ENCODE measurements at places on chromosomes 5 and 9. TPM values are rescaled to one million over a fixed set of nuclear protein-coding genes. Genes with fewer than 3 reads are reported as not detected.

DNA sequence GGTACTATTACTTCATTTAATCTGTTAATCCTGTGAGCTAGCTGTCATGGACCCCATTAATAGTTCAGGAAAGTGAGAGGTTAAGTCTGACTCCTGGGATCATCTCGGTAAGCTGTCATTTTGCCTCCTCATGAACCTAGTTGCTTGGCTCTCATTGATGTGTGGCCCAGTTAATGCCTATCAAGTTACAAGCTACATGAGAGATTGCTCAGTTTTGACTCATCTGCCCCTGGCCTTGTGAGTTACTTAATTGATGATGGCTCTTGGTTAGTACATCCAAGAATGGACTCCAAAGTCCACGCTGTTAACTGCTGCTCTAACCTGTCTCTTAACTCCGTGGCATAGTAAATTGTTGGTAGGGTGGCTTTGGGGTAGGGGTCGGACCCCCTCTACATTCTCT, 23.9 kb downstream of the LARP1 start:
- H3K36me3 ChIP-seq = no peaks in the 10 kb centered on the region
- no peak overlapping the region for H3K27ac ChIP-seq
- H3K27me3 ChIP-seq = no peaks in the 10 kb centered on the region
- no peak overlapping the region for H3K4me3 ChIP-seq
- H3K4me1 ChIP-seq = peaks cover 9% of the 10 kb centered on the region
- no peak for DNase-seq

DNA sequence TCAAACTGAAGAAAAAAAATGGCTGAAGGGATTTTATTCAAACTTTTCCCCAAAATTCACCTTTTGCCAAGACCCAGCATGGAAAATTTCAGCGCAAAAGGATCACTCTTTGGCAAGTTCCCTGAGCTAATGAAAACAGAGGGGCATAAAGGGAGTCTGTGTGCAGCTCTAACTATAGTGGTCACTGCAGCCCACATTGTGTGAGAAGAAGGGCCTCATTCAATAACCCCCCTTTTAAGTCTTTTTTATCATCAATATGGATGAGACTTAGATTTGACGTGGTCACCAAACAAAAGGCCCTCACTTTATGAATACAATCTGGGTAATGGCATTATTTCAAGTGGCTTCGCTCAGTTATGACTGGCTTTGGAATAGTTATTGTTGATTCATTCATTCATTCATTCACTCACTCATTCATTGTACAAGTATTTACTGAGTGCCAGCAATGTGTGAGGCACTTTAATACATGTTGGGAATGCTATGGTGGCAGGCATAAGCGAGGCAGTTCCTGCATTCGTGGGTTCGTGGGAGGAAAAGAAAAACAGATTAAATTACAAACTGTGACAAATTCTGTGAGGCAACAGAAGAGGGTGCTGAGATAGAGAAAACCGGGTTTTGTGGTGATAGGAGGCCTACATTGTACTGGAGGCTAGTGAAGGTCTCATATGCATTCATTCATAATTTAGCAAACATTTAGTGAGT, 145.7 kb upstream of the KLF4 start:
- H3K4me3 ChIP-seq = no peak overlapping the region
- H3K36me3 ChIP-seq = no peaks in the 10 kb centered on the region
- H3K4me1 ChIP-seq = peaks cover 5% of the 10 kb centered on the region

Gene PCDHB15
- total RNA-seq = 17.8 TPM

GRCh38 chr5:14441641-14442040, 140.0 kb upstream of the OTULINL start:
- no peaks in the 10 kb centered on the region for H3K36me3 ChIP-seq
- H3K4me1 ChIP-seq = no peaks in the 10 kb centered on the region
- H3K27ac ChIP-seq = peak overlapping the region; percentile 82
- DNase-seq = no peak
- H3K27me3 ChIP-seq = no peaks in the 10 kb centered on the region

DNA sequence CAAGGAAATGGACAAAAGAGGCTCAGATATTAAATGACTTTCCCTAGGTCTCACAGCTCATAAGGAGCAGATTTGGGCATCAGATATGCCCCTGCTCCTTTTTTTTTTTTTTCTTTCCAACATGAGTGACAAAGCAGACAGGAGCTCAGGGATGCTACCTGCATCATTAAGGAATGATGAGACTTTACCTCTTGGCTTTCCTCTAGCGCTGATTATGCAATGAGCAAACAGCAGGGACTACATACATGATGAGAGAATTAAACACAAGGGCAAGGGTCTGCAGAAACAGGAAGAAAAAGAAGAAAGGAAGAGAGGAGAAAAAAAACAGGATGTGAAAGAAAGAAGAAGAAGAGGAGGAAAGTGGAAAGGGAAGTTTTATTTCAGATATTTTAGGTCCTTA, 179.9 kb downstream of the PPP2R2B start:
- H3K4me1 ChIP-seq = no peaks in the 10 kb centered on the region
- no peak for DNase-seq
- H3K36me3 ChIP-seq = no peaks in the 10 kb centered on the region
- H3K4me3 ChIP-seq = no peak overlapping the region
- no peak overlapping the region for H3K27ac ChIP-seq
- no peaks in the 10 kb centered on the region for H3K27me3 ChIP-seq

- DNase-seq = no peak
- no peaks in the 10 kb centered on the region for H3K36me3 ChIP-seq
- H3K27ac ChIP-seq = no peak overlapping the region
These were observed 45.1 kb upstream of the GLIS3 start for GRCh38 chr9:4344946-4345345.

GRCh38 chr9:8895861-8896224, 1096.3 kb upstream of the DMAC1 start:
- no peaks in the 10 kb centered on the region for H3K4me1 ChIP-seq
- H3K36me3 ChIP-seq = no peaks in the 10 kb centered on the region
- H3K4me3 ChIP-seq = no peak overlapping the region
- no peak for DNase-seq
- H3K27ac ChIP-seq = no peak overlapping the region

Gene STOM
- 153 TPM for total RNA-seq

Gene SPOCK1
- 37.0 TPM for total RNA-seq

Gene WDR70
- 54.3 TPM for total RNA-seq

DNA sequence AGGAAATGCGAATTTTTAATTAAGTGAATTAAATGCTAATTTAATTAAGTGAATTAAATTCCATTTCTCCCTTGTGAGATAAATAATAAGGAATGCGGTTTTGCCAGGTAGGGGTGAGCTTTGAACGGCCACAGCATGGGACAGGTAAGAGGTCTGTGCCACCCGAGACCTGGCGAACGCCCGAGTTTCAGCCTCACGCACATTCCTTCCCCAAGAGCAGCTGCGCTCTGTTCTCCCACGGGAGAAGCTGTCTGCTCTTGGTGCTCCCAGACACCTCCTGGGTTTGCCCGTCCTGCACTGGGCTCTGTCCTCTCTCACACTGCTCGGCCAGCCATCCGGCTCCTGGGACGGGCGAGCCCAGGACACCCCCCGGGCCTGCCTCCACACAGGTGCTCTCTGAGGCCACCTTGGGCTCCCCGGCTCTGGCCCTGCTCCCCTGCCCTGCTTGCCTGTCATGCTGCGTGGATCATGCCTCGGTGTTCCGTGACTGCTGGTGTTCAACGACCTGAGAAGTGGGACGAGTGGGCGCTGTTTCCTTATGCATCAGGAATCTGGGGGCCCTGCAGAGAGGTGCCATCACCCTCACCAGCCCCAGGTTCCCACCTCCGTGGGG, 13.7 kb upstream of the CAMSAP1 start:
- no peaks in the 10 kb centered on the region for H3K27me3 ChIP-seq
- DNase-seq = no peak
- H3K4me3 ChIP-seq = no peak overlapping the region
- no peaks in the 10 kb centered on the region for H3K4me1 ChIP-seq

- no peaks in the 10 kb centered on the region for H3K4me1 ChIP-seq
- no peak overlapping the region for H3K27ac ChIP-seq
- H3K27me3 ChIP-seq = no peaks in the 10 kb centered on the region
- H3K4me3 ChIP-seq = no peak overlapping the region
- DNase-seq = no peak
- no peaks in the 10 kb centered on the region for H3K36me3 ChIP-seq
These were observed 63.0 kb downstream of the TSSK1B start for GRCh38 chr5:113371721-113372196.

- H3K4me1 ChIP-seq = no peaks in the 10 kb centered on the region
- H3K27me3 ChIP-seq = no peaks in the 10 kb centered on the region
- H3K36me3 ChIP-seq = no peaks in the 10 kb centered on the region
- H3K4me3 ChIP-seq = no peak overlapping the region
These were observed 278.0 kb upstream of the GRIA1 start for GRCh38 chr5:153212471-153212870.

Gene PCDHA1
- not detected for total RNA-seq

DNA sequence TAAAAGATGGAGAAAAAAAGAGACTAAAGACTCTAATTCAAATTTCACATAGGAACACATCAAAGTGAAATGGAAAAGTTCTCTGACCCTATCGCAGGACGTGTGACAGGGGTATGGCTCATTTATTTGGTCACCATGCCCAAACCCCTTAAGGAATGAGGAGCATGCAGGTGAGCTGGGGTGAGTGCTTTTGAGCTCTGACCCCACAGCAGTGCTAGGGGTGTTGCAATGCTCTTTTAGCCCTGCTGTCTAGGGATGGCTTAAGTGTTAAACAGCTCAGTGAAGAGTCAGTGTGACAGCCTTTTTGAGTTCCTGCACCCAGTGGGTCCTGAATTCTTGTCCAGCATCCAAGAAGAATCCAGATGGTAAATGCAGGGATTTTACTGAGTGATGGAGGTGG, 143.0 kb upstream of the ANKRD55 start:
- H3K4me1 ChIP-seq = no peaks in the 10 kb centered on the region
- H3K4me3 ChIP-seq = no peak overlapping the region
- DNase-seq = no peak
- no peak overlapping the region for H3K27ac ChIP-seq
- no peaks in the 10 kb centered on the region for H3K36me3 ChIP-seq

Gene KCNMB1
- total RNA-seq = 9.5 TPM

- no peak for DNase-seq
- no peaks in the 10 kb centered on the region for H3K4me1 ChIP-seq
- H3K27ac ChIP-seq = no peak overlapping the region
- H3K27me3 ChIP-seq = no peaks in the 10 kb centered on the region
- H3K36me3 ChIP-seq = no peaks in the 10 kb centered on the region
- H3K4me3 ChIP-seq = no peak overlapping the region
These were observed 52.2 kb downstream of the SGCD start for GRCh38 chr5:156379206-156379605.

GRCh38 chr9:116280529-116280928, 126.9 kb downstream of the PAPPA start:
- H3K27me3 ChIP-seq = no peaks in the 10 kb centered on the region
- no peak overlapping the region for H3K4me3 ChIP-seq

GRCh38 chr5:142544071-142544753, 141.7 kb downstream of the FGF1 start:
- H3K36me3 ChIP-seq = no peaks in the 10 kb centered on the region
- H3K27ac ChIP-seq = no peak overlapping the region
- no peaks in the 10 kb centered on the region for H3K27me3 ChIP-seq
- no peak for DNase-seq

GRCh38 chr5:66708368-66708767, 112.2 kb downstream of the MAST4 start:
- H3K27me3 ChIP-seq = no peaks in the 10 kb centered on the region
- H3K27ac ChIP-seq = no peak overlapping the region
- DNase-seq = no peak
- no peaks in the 10 kb centered on the region for H3K4me1 ChIP-seq
- no peaks in the 10 kb centered on the region for H3K36me3 ChIP-seq
- no peak overlapping the region for H3K4me3 ChIP-seq

DNA sequence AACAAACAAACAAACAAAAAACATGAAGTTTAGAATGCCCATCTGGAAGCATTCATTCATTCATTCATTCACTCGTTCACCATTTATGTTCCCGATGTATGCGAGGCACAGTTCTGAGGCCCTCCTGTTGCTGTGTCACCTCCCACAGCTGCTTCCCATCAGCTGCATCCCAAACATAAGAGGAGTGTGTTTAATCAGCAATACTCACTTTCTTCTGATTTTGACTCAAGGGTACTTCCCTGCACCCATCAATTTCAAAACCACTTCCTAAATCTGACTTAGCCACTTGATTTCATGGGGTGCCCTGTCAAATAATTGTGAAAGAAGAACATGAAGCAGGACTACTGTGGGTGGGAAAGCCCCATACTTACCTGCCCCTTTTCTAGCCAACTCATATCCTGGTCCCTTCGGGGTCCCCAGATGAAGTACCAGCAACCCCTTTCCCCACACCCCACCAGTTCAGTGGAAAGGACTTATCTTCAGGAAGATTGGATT, 128.0 kb upstream of the IL12B start:
- H3K27ac ChIP-seq = no peak overlapping the region
- no peak overlapping the region for H3K4me3 ChIP-seq
- no peaks in the 10 kb centered on the region for H3K27me3 ChIP-seq
- no peaks in the 10 kb centered on the region for H3K4me1 ChIP-seq
- H3K36me3 ChIP-seq = no peaks in the 10 kb centered on the region

All from uterus (tissue), 4 donors.